ENCODE measurements at places on chromosomes 16 and 17.
A peak's percentile ranks its signal among the peaks of the same experiment; 100 is the strongest.

GRCh38 chr16:19583665-19584300 is 28.3 kb downstream of the VPS35L start:
- DNase-seq: peak; percentile 34

- no peak for DNase-seq
Measured at GRCh38 chr17:37813751-37814150, 68.9 kb upstream of the HNF1B start.

- no peak for DNase-seq
Measured at GRCh38 chr17:81373536-81374160, 21.6 kb upstream of the BAHCC1 start.

- peak; percentile 90 for DNase-seq
Measured at GRCh38 chr17:15262291-15263205, 2.6 kb downstream of the PMP22 start.

- peak; percentile 91 for DNase-seq
Measured at GRCh38 chr16:73036074-73036826, 11.7 kb downstream of the ZFHX3 start.

- DNase-seq: peak; percentile 88
Measured at GRCh38 chr17:40803617-40804082, 3.9 kb upstream of the KRT28 start.

DNA sequence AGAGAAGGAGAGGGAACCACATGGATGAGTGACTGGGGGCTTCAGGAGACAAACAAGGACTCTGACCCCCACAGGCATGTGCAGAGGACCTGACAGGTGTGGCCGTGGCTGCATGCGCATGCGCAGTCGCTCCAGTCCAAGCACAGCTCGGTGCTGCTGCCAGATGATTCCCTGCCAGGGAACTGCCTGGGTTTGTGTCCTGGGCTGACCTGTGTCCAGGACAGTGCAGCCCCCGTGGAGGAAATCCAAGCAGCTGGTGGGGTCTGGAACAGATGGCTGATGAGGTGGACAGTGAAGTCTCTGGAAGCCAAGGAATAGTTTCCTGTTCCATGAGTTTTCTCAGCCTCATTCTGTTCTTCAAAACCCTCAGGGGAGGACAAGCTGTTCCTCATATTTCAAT is 27.3 kb downstream of the LASP1 start:
- DNase-seq: no peak

DNA sequence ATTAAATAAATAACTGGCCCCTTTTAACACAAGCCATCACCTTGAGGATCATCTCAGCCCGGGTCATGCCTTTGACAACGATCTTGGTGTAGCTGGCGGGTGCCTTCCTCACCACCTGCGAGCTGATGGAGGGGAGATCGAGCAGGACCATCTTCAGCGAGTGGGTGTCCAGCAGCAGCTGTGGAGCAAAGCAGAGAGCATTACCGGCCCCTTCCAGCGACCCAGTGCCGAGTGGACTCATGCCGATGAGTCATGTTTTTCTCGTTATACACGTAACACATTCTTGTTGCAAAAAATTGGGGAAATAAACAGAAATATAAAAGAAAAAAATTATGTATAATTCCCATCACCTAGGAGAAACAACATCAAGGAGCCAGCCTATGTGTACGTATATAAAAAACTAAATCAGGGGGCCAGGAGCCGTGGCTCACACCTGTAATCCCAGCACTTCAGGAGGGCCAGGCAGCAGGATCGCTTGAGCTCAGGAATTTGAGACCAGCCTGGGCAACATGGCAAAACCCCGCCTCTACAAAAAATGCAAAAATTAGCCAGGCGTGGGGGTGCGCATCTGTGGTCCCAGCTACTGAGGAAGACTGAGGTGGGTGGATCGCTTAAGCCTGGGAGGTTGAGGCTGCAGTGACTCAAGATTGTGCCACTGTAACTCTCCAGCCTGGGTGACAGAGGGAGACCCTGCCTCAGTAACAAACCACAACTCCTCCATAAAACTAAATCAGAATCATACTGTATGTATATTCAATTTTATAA is 169.1 kb upstream of the RPH3AL start:
- DNase-seq: no peak

GRCh38 chr17:34171245-34171818 is 83.8 kb upstream of the CCL2 start:
- DNase-seq: peak; percentile 49

DNA sequence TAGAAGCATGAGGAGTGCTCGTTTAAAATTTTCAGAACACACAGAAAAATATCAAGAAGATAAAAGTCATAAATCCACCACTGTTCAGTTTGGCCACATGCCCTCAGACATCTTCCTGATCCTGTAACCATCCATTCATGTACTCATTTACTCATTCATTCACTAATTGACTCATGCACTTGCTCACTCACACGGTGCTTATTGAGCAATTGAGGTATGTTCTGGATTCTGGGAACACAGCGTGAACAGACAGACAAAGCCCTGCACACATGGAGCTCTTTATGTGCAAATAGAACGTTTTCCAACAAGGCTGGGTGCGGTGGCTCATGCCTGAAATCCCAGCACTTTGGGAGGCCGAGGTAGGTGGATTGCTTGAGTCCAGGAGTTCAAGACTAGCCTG is 10.2 kb upstream of the NATD1 start:
- DNase-seq: no peak

DNA sequence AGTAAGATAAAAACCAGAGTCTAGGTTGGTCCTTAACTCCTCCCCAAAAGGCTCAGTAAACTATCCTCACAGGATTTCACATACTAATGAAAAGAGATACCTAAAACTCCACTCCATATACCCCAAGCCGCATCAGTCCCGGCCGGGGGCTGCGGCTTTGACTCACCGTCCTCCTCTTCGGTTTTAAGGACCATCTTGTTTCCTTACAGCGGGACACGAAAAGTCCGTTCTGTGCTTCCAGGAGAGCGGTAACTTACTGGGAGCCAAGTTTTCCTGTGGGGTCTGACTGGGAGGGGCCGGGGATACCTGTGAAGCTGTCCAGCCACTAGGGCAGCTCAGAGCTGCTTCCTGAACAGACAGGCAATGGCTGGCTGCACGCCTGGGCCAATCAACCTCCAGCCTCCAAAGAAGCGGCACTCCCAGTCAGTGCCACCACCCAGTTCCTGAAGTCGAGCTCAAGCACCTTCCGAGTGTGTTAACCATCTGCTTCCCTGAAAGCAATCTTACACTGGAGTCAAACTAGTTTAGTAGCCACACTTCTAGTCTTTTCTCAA is 45.5 kb downstream of the CYTH1 start:
- no peak for DNase-seq

- DNase-seq: peak; percentile 98
Measured at GRCh38 chr17:76726231-76726775, at the start of gene JMJD6. TSS of gene JMJD6 (minus strand) at chr17:76726606. CDS start at chr17:76726475, 131 bp downstream.

DNA sequence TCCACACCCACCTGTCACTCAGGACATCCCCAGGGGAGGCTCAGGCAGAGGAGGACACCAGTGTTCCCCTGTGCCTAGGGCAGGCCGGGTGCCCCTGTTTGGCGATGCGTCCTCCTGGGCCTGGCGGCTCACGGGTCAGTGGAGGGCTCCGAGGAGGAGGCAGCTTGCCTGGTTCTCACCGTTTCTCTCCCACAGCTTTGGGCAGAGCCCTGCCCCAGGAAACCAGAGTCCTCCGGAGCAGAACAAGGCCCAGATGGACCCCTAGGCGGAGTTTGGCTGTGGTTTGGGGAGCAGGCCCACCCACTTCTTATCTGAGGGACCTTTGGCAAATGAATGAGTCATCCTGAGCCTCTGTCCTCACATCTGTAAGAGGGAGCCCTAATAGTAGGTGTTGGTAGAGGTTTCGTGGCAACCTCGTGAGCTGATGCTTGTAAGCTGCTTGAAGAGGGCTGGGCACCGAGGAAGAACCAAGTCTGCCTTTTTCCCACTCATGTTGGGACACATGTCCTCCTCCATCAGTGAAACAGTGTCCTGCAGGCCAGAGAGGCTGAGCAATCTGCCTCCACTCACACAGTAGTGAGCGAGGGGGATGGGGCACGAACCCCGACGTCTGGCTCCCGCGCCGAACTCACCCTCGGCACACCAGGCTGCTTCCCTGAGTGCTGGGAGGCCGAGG is 247.0 kb upstream of the CIBAR2 start:
- no peak for DNase-seq

- DNase-seq: no peak
Measured at GRCh38 chr16:11315510-11315909, 29.7 kb upstream of the RMI2 start.

GRCh38 chr16:63776437-63776836 is 1345.4 kb downstream of the CDH11 start:
- no peak for DNase-seq
